Stimulated activated CD4-positive, alpha-beta T cell treated with anti-CD3 and anti-CD28 coated beads, TNF-alpha, amount 100 ng/mL, for 4 hours (primary cell): ENCODE measurements at places on chromosomes 6 and 20.

- DNase-seq = no peak
These were observed 76.3 kb downstream of the CDK19 start for GRCh38 chr6:110738899-110739365.

DNA sequence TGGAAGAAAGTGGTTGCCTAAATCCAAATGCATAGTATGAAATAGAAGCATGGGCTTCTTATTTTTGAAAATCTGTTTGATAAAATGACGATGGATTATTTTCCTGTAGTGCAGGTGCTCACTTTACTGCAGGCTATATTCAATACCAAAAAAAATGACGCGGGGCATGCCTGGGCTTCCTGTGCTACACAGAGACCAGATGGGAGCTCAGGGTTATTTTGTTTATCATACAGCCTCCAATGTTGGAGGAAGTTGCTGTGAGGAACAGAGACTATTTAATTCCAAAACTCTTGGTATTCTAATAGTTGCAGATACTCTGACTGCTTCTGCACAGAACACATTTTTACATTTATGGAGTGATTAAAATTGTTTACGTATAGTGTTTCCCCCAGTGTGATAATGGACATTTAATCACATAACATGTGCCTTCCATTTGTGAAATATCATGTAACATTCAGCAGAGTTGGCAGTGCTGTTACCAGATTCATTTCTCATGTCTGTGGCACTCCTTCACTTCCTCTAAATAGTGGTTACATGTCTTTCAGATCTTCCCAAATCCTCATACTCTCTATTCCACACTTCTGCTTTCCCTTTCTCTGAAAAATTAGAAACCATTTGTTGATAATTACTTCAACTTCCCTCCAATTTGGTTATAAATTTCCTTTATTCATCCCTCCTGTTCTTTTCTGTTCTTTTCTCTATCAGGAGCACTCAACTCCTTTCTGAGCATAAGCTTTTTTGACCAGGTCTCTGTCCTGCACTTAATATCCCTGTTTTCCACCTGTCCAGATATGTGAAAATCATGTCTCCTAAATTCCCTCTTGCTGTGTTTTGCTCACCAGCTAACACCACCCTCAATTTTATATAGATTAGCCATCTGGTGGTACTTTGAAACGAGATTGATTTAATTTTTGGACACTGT lies 121.6 kb downstream of the ADGRB3 start:
- DNase-seq = no peak

GRCh38 chr6:33975661-33976436 lies 170.0 kb downstream of the GRM4 start:
- DNase-seq = no peak

DNA sequence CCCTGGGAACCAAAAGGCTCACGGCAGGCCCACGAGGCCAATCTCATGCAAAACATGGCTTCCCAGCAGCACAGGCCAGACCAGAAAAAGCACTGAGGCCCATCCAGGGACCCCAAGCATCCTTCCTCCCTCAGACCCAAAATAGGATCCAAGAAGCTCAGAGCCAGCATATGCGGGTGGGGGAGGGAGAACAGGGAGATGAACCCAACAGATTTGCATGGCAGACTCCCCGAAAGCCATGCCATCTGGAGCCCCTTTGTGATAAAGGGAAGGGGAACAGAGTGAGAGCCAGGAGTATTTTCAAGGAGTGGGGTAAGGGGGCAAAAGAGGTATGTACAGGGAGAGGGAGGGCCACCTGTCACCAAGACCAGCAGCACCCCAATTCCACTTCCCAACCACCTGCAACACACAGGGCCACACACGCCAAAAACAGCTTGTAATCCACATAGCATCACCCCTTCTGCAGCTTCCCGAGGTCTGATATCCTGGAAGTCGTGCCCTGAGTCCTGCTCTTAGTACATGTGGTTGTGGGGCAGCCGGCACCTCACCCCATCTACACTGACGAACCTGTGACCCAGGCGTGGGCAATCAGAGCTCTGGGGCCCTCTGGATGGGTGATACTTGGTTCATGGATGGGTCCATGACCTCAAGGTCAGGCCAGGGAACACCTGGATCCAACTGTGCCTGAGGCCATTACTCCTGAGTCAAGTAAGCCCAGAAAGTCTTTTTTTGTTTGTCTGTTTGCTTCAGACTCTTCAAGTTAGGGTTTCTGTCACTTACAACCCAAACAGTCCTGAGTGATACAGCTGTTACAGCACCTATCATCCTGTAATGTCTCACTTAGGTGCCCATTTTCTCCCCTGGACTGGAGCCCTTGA lies 24.4 kb downstream of the PREX1 start:
- DNase-seq = no peak

DNA sequence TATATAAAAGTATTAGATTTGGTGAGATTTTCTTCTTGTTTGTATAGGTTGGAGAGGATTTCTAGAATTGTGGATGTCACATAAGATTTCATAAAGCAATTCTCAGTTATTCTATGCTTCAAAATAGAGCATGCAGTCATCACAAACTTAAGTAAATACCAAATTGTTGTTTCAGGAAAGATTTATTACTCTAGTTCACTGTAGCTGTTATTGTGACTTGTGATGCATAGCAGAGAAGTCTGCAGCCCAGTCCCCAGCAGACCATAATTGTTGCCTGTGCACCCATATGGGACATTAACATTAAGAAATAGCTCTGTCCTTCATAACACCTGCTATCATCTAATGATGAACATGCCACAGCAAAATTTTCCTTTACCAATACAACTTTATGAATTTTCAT lies 228.0 kb upstream of the FAM83B start:
- DNase-seq = no peak

- no peak for DNase-seq
These were observed 12.7 kb downstream of the GCLC start for GRCh38 chr6:53532061-53532797.

GRCh38 chr6:142074516-142074915 lies 58.2 kb upstream of the GJE1 start:
- no peak for DNase-seq

DNA sequence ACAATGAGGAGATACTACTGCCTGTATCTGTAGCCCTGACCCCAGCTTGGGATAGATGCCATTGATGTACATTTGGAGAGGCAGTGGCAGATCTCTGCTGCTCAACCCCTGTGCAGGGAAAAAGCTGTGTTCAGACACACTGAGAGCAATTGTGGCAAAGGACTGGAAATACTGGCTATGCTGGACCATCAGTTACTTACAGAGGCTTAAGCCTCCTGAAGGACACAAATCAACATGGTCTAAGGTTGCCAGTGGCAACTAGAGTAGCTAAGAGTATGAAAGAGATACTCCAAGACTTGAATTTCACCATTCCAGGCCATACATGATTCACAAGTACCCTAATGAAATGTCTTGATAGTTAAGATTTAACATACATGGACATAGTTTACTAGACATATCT lies 32.4 kb upstream of the ENPP4 start:
- no peak for DNase-seq

DNA sequence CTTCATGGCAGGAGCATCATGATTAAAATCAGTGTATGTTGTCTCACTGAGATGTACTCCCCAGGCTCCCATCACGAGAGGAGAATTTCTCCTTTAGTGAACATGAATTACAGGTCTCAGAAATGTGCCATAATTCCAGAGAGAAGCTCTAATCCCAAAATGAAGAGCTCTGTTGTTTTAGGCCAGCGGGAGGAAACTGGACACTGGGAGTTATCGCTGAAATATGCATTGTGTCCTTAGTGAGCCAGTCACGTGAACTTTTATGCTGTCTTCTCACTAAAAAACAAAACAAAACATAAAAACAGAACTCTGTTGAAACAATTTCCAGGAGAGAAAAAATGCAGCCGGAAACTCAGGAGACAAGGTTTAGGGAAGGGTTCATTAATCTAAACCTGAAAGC lies 315.7 kb upstream of the NT5E start:
- no peak for DNase-seq

DNA sequence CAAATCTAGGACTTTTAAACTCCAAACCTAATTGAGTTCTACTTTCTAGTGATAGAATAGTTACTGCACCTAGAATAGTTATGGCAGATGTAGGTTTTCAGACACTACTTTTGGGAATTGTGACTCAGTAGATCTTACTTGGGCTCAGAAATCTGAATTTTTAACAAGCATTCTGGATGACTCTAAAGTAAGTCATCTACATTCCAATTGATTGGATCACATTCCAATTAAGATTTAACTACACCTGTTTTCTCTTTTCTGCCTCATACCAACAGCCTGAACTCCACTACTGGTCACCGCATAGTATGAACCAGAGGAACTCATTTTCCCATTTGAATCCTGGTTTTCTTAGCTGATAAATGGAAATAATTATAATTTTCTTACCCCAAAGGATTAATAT lies 49.5 kb upstream of the TFAP2D start:
- no peak for DNase-seq

DNA sequence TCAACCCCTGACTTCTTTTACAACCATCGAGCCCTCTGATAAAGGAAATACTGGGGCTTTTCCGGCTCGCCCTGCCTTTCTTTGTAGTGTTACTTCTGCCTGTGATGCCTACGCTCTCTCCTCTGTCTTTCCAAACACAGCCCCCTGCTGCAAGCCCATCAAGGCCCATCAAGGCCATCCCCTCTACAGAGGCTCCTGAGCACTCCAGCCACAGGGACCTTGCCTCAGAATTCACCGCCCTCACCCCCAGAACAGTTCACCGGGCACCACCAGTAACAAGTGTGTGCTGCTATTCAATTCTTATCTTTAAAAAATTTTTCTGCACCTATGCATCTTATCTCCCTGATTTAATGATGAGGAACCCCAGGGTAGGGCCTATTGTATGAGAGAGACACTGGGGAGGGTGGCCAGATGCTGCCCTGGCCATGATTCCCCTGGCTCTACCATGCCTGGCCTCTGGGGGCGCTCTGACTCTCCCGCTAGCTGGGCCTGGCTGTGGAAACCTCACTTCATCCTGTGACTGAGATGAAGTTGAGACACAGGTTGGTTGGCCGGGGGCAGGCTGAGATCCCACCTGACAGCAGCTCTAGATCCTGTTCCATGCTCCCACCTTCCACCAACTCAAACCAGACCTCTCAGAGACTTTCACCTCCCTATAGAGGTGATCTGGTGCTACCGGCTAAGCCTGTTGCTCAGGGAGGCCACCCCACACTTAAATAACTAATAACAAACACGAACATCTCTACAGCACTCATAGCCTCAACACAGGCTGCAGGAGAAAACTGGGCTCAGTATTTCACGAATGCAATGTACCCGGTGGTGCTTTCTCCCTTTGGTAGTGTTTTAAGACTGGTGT lies 19.2 kb upstream of the GLP1R start:
- DNase-seq = no peak

- DNase-seq = peak; percentile 2
These were observed 26.3 kb downstream of the C6orf89 start for GRCh38 chr6:36912030-36912454.

DNA sequence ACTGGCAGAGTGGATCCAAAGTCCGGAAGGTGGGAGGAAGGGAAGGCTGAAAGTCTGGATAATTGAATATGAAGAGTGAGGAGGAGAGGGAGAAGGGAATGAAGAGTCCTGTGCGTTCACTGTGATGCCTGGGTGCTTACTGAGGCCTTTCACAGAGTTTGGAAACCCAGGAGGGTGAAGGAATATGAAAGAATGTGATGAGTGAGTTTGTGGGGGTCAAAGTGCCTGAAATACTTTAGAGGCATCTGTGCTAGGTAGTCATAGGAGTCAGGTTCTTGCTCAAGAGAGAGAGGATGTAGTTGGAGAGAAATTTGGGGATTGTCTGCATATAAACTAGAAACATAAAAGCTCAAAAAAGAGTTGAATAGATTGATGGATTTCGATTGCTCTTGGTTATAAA lies 20.7 kb downstream of the NKX2-4 start:
- no peak for DNase-seq

DNA sequence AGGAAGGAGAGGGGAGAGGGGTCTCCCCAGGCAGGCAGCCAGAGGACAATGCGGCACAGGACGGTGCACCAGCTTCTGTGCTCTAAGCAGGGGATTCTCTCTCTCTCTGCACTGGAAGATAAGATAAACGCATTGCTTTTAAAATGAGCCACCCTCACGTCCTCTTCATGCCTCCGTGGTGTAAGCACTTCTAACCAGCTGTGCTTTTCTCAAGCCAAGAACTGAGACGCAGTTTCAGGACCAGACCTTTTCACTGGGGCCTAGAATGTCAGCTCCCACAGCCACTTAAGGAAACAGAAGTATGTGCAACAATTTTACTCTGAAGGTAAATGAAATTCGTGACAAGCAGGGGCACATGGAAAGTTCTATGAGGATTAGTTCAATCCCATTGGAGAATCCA lies 82.4 kb downstream of the PSMB1 start:
- no peak for DNase-seq

DNA sequence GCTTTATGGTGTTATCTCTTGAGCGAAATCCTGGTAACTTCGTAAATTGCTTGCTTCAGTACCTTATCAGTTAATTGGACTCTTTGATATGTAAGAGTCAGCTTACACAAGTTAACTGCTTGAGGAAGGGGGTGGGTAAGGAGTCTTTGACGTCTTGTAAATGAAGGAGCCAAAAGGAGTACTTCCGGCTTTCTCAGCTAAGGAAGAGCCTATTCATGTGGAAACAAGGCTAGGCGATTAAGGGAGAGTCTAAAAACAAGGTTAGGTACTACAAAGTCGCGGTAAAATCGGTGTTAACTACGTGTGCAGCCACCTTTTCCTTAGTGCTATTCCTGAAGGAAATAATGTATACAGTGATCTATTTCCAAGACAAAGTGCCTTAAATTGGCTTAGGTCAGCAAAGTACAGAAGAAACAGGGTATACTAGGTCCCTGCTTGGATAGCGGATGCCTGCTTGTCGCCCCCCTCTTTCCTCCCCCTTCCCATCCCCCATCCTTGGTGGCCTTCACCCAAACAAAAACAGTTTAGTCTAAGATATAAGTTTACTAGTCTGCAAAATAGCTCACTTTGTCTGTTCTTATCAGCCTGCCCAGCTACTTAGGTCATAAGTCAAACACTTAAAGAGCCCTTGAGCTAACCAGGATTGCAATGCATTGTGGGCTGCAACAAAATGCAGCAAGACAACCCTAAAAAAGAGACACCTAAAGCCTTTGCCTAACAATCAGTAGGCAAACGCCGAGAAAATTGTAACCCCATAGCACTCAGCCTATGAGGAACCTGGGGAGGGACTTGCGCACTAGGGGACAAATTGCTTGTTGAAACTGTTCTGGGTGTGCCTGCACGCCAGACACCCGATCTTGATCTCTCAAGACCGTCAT lies 147.3 kb downstream of the TRIM27 start:
- no peak for DNase-seq

DNA sequence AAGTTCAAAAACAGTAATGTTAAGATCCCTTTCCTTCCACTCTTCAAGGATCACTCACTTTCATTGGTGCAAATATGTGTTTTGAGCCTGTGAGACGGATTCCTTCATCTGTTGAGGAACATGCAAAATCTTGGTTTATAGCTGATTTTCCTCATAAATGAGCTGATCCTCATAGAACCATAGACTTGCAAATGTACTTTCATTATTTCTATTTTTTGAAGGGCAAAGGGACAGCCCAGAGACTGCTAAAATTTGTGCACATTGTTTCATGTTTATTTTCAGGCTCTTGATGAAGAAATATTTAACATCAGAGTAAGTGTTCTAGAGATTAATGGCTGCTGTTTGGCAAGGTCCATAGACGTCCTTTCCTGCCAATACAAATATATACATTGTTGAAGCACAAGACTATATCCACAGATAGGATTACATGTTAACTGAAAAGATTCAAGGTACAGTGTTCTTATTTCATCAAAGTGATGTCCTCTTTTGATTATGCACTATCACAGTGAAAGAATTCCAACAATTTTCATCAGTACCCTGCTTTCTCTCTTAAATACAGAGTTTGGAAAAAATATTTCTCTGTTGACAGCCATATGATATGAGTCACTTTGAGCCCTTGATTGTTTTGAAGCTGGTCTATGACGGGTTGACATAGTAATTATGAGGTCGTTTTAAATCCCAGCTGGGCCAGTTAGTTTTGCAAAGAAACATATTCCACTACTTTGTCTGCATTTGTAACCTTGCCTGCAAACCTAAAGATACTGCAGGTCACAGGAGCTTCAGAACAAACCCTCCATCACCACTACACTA lies 95.7 kb downstream of the FILIP1 start:
- no peak for DNase-seq
